ENCODE measurements at places on chromosomes 11 and 22.

GRCh38 chr11:94111660-94112059, 17.0 kb upstream of the PANX1 start:
- no peak for DNase-seq

- no peak for DNase-seq
These were observed 124.5 kb downstream of the ST3GAL4 start for GRCh38 chr11:126480015-126480409.

GRCh38 chr22:32333769-32334659, 23.7 kb upstream of the RFPL3 start:
- DNase-seq, result no peak

GRCh38 chr22:44659140-44659539, 42.9 kb upstream of the PRR5 start:
- DNase-seq, result no peak

GRCh38 chr22:25403811-25404471, 160.5 kb upstream of the GRK3 start:
- DNase-seq, result no peak

- no peak for DNase-seq
These were observed 111.7 kb downstream of the GGTLC2 start for GRCh38 chr22:22756109-22756508.

DNA sequence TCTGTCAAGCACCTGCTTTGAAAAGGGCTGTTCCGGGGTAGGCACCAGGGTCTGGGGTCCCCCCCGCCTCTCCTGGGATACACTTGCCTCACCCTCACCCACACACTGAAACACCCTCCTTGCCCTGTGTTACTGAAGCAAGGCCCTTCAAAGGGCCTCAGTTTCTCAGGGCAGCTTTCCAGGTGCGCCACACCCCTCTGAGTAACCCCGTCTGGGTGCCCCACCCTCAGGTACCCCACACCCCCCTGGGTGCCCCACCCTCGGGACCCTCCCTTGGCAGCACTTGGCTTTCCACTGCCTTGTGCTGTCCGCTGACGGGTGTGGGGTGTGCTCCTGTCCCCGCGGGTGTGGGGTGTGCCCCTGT, 413.6 kb downstream of the TBC1D22A start:
- DNase-seq, result no peak

- DNase-seq, result no peak
These were observed 20.2 kb downstream of the KREMEN1 start for GRCh38 chr22:29093030-29093429.

DNA sequence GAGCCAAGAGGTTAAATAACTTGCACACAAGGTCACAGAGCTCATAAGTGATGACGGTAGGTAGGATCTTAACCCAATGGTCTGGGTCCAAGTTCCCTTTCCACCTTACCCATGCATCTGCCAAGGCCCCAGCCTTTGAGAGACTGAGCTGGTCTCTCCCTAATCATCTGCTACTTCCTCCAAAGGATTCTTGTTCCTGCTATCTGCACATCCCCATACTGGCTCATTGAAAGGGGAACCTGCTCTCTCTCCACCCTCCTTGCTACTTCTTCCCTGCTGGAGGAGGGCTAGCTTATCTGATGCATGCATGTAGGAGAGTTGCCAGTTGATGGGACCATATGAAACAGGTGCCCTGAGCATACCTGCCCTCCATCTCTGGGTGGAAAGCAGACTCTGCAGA, 47.7 kb downstream of the COMMD9 start:
- DNase-seq, result no peak

GRCh38 chr22:22164541-22165272, 79.9 kb upstream of the VPREB1 start:
- DNase-seq, result no peak

DNA sequence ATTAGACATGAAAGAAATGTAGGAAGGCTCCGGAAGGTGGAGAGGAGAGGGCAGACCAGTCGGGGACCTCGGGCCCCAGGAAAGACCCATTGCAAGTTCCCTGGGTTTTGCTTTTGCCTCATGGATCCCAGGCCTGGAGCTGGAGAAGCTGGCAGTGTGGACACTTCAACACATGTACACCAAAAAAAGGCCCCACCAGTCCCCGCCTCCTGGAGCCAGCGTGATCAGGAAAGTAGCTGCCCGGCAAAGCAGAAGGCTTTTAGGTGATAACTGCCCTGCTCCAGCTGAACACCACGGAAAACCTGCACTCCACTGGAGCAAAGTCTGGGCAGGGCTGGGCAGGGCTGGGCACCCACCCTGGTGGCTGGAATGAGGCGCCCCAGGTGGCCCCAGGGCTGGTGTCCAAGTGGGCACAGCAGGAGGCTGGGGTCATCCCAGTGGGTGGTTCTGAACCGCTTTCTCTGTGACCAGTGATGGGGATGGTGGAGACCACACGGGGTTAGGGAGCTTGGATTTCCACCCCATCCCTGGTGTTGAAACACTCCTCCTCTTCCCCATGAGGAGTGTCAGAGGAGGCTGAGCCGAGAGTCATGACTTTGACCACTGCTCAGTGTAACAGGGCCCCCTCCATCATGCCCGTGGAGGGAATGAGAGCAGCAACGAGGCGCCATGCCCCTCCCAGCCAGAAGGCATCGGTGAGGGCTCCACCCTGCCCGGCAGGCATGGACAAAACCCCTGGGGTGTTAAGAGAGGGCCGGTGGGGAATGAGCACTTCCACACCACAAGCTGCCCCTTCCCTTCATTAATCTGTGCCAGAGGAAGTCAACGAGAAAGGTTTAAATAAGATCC, 16.9 kb upstream of the MUC5AC start:
- DNase-seq, result no peak

DNA sequence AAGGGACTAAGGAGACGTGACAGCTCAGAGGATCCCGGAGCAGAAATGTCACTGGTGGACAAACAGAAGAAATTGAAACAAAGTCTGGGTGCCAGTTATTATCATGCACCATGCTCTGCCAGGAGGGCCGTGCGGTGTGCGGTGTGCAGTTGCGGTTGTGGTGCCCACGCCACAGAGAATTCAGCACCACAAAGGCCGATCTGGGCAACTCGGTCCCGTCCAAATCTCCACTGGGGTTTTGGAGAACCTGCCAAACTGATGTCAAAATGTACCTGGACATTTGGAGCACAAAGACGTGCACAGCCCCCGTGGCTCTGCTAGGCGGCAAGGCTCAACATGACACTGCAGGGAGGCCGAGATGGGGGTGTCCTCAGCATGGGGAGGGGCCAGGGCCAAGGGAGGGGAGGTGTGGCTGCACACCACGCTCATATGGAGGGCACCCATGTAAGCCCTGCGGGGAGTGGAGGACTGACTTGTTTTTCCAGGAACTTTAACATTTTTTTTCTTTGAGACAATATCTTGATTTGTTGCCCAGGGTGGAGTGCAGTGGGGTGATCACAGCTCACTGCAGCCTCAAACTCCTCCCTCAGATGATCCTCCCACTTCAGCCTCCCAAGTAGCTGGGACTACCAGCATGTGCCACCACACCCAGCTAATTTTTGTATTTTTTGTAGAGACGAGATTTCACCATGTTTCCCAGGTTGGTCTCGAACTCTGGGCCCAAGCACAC, 39.4 kb downstream of the GNB1L start:
- no peak for DNase-seq

- DNase-seq, result no peak
These were observed 71.2 kb downstream of the PHF21A start for GRCh38 chr11:46050003-46050461.

GRCh38 chr11:121460941-121461514, 8.3 kb upstream of the SORL1-AS1 start:
- DNase-seq, result no peak

GRCh38 chr11:66853242-66854229, 3.3 kb upstream of the LRFN4 start:
- DNase-seq, result no peak

GRCh38 chr11:111168871-111169270, 76.7 kb upstream of the POU2AF2 start:
- DNase-seq, result no peak

GRCh38 chr22:38949889-38950405, 7.5 kb upstream of the APOBEC3A start:
- DNase-seq, result no peak

- DNase-seq, result no peak
These were observed 1.9 kb downstream of the MS4A10 start for GRCh38 chr11:60786811-60787567.

- DNase-seq, result no peak
These were observed 890 bp upstream of the GLYATL1 start for GRCh38 chr11:58938398-58938797.

DNA sequence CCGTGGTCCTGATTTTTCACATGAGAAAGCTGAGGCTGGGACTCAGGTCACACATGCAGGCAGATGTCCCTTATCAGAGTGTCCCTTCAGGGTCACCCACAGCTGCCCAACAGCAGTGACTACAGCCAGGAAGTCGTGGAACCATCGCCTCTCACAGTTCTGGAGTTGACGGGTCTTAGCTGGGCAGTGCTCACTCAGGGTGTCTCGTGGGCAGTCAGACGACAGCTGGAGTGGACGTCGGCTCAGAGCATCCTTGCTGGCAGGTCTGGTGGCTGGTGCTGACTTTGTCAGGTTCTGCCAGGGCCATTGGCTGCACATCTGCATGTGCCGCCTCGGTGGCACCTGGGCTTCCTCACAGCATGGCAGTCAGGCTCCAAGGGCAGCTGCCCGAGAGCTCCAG, 35.6 kb upstream of the TH start:
- no peak for DNase-seq

DNA sequence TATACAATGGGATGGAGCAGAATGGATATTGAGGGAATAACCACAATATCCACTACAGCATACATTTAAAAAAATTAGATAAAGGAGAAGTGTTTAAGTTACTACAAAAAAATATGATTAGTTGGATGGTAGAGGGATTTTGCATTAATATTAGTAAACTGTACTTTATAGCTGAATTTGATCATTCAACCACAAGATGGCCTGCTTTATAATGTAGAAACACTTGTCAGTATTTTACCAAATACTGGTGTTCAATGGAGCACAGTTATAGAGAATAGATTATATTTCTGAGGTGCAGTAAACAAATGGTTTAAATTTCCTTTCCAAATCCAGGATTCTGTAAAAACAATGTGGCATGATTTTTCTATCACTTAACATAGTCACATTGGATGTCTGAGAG, 818.8 kb upstream of the CHORDC1 start:
- no peak for DNase-seq

GRCh38 chr11:877565-877964, 33.0 kb downstream of the CHID1 start:
- DNase-seq, result no peak

GRCh38 chr22:32106930-32107329, 52.2 kb downstream of the C22orf42 start:
- no peak for DNase-seq

DNA sequence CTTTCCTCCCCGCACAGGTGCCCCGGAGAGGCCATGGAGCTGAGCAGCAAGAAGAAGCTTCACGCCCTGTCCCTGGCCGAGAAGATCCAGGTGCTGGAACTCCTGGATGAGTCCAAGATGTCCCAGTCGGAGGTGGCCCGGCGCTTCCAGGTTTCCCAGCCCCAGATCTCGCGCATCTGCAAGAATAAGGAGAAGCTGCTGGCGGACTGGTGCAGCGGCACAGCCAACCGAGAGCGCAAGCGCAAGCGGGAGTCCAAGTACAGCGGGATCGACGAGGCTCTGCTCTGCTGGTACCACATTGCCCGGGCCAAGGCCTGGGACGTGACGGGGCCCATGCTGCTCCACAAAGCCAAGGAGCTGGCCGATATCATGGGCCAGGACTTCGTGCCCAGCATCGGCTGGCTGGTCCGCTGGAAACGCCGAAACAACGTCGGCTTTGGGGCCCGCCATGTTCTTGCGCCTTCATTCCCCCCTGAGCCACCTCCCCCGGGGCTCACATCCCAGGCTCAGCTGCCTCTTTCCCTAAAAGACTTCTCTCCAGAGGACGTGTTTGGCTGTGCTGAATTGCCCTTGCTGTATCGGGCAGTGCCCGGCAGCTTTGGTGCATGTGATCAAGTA, 1.3 kb downstream of the TIGD3 start:
- no peak for DNase-seq

GRCh38 chr11:84097186-84097585, 811.0 kb upstream of the CCDC90B start:
- no peak for DNase-seq

DNA sequence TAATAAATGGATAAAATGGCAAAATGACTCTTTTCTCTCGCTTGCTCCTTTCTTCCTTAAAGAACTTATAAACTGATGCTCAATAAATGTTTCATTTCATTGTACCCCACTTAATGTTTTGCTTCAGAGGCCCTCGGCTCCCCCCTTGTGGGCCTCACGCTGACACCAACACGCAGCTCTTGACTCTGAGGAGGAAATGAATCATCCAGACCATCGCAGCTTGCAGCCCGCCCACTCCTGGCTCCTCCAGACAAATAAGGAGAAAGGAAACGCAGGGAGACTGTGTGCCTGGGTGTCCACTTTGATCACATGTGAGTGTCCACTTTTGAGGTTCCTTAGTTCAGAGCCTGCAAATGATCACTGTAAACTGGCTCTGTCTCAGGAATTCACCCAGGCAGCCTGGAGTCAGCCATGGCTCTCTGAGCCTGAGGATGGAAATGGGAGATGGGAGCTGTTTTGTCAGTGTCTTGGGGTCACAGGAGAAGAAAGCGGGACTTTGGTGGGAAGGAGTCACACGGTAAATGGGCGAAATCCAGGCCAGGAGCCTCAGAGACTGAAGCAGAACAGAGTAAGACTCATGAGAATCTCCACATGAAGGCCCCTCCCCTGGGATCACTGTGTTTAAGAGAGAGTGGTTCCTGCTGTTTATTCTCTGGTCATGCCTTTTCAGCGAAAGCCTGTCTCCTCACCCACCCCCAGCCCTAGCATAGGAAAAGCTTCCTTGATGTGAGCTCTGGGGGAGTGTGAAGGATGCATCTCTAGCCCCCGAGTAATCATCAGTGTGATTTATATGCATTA, 96.5 kb downstream of the CWC15 start:
- DNase-seq, result no peak

- DNase-seq, result no peak
These were observed 61.6 kb downstream of the METTL15 start for GRCh38 chr11:28169816-28170215.

- DNase-seq, result no peak
These were observed 143.9 kb downstream of the INSC start for GRCh38 chr11:15258433-15259165.

- no peak for DNase-seq
These were observed 9.2 kb downstream of the THYN1 start for GRCh38 chr11:134243913-134244312.

DNA sequence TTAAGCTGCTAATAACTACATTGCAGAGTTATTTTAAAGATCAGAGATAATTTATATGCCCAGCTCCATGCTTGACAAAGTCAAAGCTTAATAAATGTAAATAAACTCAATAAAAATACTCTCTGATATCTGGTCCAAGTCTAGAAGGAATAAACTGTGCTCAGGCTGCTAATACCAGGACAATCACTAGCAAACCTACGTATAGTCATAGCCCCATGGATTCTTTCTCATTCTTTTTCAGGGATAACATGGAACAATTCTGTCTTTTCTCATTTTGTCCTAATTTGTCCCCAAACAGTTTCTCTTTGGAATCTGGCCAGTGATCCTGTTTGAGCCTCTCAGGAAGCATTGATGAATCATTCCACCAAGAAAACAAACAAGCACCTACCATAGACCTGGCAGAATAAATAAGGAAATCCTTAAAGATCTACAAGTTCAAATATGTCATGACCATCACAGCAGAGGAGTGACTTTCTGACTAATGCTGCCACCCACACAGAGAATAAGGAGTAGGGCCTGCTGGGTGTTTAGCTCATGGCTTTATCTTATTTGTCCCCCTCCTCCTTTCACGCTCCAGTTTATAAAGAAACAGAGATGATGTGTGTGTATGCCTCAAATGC, 14.1 kb upstream of the B3GNT6 start:
- DNase-seq, result no peak

GRCh38 chr11:119974467-119974866, 163.4 kb downstream of the TRIM29 start:
- no peak for DNase-seq
